Type B pancreatic cell (in vitro differentiated cells): ENCODE measurements at places on chromosomes 6 and 20. TPM values are rescaled to one million over a fixed set of nuclear protein-coding genes. Genes with fewer than 3 reads are reported as not detected.

MOG gene
- total RNA-seq = not detected in 2 replicates

BPI gene
- total RNA-seq = 0.17 TPM in 1 of 2 replicates, not detected in the other

SLC44A4 gene
- total RNA-seq = 8.8 and 10.6 TPM in 2 replicates

RIPPLY2 gene
- 1.6 and 1.8 TPM in 2 replicates for total RNA-seq

ETV7 gene
- total RNA-seq = 1.7 and 3.3 TPM in 2 replicates

MATN4 gene
- total RNA-seq = 0.75 TPM in 1 of 2 replicates, not detected in the other

NOL4L gene
- 27.7 and 44.5 TPM in 2 replicates for total RNA-seq

KPNA5 gene
- total RNA-seq = 9.6 and 12.6 TPM in 2 replicates

LY6G6C gene
- 2.5 and 16.2 TPM in 2 replicates for total RNA-seq

KIAA0408 gene
- total RNA-seq = 3.3 and 7.8 TPM in 2 replicates

POPDC3 gene
- 1.1 and 6.0 TPM in 2 replicates for total RNA-seq

KCNG1 gene
- 78.8 and 238 TPM in 2 replicates for total RNA-seq

SLC12A5 gene
- 3.1 and 5.1 TPM in 2 replicates for total RNA-seq

DZANK1 gene
- total RNA-seq = 3.3 and 6.5 TPM in 2 replicates

ECT2L gene
- 0.07 and 0.26 TPM in 2 replicates for total RNA-seq

THBS2 gene
- total RNA-seq = 0.40 and 4.2 TPM in 2 replicates

MYO6 gene
- total RNA-seq = 46.7 and 110 TPM in 2 replicates

RGS19 gene
- total RNA-seq = 8.4 and 9.5 TPM in 2 replicates

ADTRP gene
- total RNA-seq = 1.4 and 3.2 TPM in 2 replicates

LPIN3 gene
- total RNA-seq = 17.5 and 31.6 TPM in 2 replicates

BPIFA1 gene
- total RNA-seq = 0.69 and 0.97 TPM in 2 replicates

STX11 gene
- 0.24 and 0.38 TPM in 2 replicates for total RNA-seq

METTL24 gene
- total RNA-seq = 2.0 and 10.0 TPM in 2 replicates

SMLR1 gene
- total RNA-seq = 0.53 and 1.3 TPM in 2 replicates

BACH2 gene
- 8.5 and 33.5 TPM in 2 replicates for total RNA-seq

C20orf141 gene
- total RNA-seq = not detected in 2 replicates

PSORS1C1 gene
- not detected in 2 replicates for total RNA-seq

HSPA1L gene
- 1.8 and 1.9 TPM in 2 replicates for total RNA-seq

TAP2 gene
- 22.0 and 49.7 TPM in 2 replicates for total RNA-seq

LST1 gene
- not detected in 2 replicates for total RNA-seq

TNF gene
- total RNA-seq = not detected in 2 replicates

TINAG gene
- 0.33 TPM in 1 of 2 replicates, not detected in the other for total RNA-seq

RNF144B gene
- total RNA-seq = 10.8 and 19.4 TPM in 2 replicates

ULBP3 gene
- 4.4 and 12.4 TPM in 2 replicates for total RNA-seq

PGK2 gene
- total RNA-seq = not detected in 2 replicates

WFDC10B gene
- total RNA-seq = not detected in 2 replicates

RIMS1 gene
- total RNA-seq = 3.7 and 5.9 TPM in 2 replicates

TRAPPC3L gene
- 0.27 and 0.31 TPM in 2 replicates for total RNA-seq

TJAP1 gene
- 34.7 and 44.5 TPM in 2 replicates for total RNA-seq

LKAAEAR1 gene
- not detected in 2 replicates for total RNA-seq

TRIM15 gene
- total RNA-seq = 0.92 and 1.4 TPM in 2 replicates

SPATA25 gene
- 2.6 and 4.2 TPM in 2 replicates for total RNA-seq

CLVS2 gene
- 0.62 and 0.75 TPM in 2 replicates for total RNA-seq

VIP gene
- not detected in 2 replicates for total RNA-seq

ECHDC1 gene
- 40.5 and 48.4 TPM in 2 replicates for total RNA-seq

ANKRD66 gene
- total RNA-seq = 0.34 TPM in 1 of 2 replicates, not detected in the other

HLA-F gene
- 2.8 and 13.2 TPM in 2 replicates for total RNA-seq

OR2J1 gene
- total RNA-seq = not detected in 2 replicates

DDO gene
- total RNA-seq = not detected in 2 replicates

ZNF334 gene
- total RNA-seq = 12.6 and 19.7 TPM in 2 replicates

TGM3 gene
- 1.4 and 1.5 TPM in 2 replicates for total RNA-seq

CPNE5 gene
- 0.14 and 0.72 TPM in 2 replicates for total RNA-seq

SEMG1 gene
- total RNA-seq = not detected in 2 replicates

SLC22A16 gene
- not detected in 2 replicates for total RNA-seq

DCBLD1 gene
- 9.0 and 15.0 TPM in 2 replicates for total RNA-seq
